ENCODE measurements at places on chromosomes 3 and 15.

DNA sequence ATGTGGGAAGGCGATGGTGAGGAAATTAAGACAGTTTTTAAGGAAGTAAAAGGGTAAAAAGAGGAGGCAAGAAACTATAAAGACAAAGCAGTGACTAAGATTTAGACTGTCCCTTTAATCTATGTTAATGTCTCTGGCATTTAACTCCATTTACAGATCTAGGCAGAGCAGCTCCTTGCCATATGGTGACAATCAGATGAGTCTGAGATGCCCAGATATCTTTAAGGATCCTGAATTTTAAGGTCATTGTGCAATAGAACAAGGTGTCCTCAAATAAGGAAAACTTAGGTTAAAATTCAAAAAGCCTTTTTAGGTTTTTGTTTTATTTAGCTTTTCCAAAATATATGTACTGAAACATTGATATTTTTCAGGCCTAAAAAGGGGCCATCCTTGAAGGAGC lies 24.1 kb downstream of the RASGRP1 start:
- no peak for DNase-seq

DNA sequence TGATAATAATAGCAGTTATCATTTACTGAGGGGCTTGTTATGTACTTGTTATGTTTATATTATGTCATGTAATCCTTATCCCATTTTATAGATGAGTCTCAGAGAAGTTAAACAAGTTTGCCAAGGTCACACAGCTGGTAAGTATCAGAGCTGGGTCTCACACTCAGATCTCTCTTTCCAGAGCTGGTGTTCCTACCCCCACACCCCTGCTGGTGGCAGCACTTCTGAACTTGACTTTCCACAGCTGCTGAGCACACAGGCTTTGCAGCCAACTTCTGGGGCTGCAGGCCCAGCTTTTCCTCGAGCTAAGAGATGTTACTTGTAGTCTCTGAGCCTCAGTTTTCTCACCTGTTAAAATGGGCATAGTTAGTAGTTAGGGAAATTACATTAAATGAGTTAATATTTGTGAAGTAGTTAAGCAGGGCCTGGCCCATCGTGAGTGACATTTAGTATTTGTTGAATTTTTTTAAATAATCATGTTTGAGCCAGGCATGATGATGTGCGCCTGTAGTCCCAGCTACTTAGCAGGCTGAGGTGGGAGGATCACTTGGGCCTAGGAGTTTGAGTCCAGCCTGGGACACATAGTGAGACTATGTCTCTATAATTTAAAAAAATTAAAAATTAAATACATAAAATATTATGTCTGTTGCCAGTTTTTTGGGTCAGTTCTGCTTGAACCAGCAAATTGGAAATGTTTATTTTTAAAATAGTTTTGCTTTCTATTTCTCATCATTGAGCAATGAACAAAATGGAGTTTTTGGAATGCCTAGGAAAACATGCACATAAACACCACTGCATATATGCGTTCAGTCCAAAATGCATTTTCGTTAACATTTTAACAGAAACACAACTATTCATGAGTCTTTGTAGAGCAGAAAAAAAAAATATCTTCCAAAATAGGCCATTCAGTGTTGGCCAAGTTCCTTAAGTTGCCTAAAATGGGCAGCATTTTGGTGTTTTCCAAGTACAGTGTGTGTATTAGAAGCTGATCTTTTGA lies 87.3 kb downstream of the SMAD6 start:
- DNase-seq: no peak

GRCh38 chr15:63708126-63708772 lies 111.1 kb downstream of the FBXL22 start:
- DNase-seq: no peak

GRCh38 chr3:49161808-49162530 lies 4.2 kb downstream of the CCDC71 start:
- peak; percentile 31 for DNase-seq

GRCh38 chr15:39486621-39487457 lies 94.0 kb upstream of the THBS1 start:
- DNase-seq: no peak

DNA sequence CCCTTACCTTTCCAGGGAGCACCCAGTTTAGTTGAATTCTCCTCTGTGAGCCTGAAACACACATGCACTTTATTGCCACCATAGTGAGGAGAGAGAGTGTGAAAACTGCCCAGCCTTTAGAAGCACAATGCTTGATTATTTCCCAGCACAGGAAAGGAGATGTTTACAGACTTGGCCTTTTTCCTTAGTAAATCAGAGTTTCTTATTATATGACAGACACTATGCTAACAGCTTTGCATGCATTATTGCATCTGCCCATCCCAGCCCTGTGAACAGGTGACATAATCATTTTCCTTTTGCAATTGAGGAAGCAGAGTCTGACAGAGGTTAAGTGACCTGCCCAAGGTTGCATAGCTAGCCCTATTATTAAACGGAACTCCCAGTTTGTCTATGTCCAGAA lies 36.5 kb downstream of the CAPN3 start:
- DNase-seq: no peak

All from stimulated activated CD8-positive, alpha-beta memory T cell treated with anti-CD3 and anti-CD28 coated beads, Interleukin-15, amount 100 ng/mL, for 48 hours (primary cell).